ENCODE measurements at places on chromosomes 2 and 18.

GRCh38 chr2:173851141-173851641, 114.0 kb downstream of the SP3 start:
- DNase-seq = no peak

DNA sequence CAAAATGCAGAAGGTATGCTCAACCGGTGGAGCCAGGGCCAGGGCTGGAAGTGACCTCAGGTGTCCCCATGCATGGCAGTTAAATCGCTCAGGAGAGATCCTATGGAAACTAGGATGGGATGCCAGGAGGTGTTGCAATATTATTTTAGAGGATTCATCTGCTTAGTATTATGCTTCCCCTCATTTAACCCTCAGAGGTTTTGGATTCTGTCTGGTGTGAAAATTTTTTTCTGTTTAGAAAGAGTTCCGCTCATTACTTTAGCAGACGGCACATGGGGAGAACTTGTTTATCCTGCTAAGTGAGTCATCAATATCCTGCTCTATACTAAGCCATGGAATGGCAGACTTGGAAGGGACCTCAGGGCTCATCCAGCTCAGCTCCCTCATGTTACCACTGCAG, 42.5 kb downstream of the TRIB2 start:
- no peak for DNase-seq

GRCh38 chr2:206869824-206870495, 69.4 kb upstream of the CPO start:
- no peak for DNase-seq

- no peak for DNase-seq
These were observed 34.9 kb downstream of the RNU4ATAC start for GRCh38 chr2:121565389-121566250.

DNA sequence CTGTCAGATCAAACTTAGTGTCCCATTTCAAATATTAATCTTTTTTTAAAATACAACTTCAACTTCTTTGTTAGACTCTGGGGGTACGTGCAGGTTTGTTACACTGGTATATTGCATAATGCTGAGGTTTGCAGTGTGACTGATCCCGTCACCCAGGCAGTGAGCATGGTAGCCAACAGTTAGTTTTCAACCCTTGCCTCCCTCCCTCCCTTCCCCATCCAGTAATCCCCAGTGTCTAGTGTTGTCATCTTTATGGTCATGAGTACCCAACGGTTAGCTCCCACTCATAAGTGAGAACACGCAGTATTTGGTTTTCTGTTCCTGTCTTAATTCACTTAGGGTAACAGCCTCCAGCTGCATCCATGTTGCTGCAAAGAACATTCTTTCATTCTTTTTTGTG, 23.9 kb downstream of the NOL10 start:
- no peak for DNase-seq

- no peak for DNase-seq
These were observed 44.9 kb upstream of the YWHAQ start for GRCh38 chr2:9675415-9676351.

- DNase-seq = no peak
These were observed 422.5 kb downstream of the METTL4 start for GRCh38 chr18:2148823-2149222.

DNA sequence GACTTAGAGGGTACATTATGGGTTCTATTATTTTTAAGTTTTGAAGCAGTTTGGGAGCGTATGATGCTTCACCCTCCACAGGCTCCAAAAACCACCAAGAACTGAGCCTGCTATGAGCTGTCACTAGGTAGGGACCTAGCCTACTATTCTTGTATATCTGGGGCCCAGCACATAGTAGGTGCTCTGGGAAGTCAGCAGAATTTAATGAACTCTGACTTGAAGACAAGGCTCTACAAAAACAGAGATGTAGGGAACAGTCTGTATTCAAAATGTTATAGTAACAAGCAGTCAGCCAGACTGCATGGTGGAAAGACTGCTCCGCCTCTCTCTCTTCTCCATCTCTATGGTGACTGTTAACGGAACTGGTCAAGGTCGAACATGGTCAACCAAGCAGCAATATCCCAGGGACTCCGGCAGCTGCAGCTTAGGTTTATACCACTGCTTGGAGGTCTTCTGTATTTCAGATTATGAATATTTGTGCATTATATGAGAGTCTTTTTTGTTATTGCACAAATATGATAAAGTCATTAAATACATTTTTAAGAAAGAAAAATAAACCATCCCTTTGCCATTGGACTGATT, 22.2 kb upstream of the YWHAQ start:
- DNase-seq = no peak

- DNase-seq = no peak
These were observed 61.8 kb downstream of the CAB39 start for GRCh38 chr2:230774348-230774951.

DNA sequence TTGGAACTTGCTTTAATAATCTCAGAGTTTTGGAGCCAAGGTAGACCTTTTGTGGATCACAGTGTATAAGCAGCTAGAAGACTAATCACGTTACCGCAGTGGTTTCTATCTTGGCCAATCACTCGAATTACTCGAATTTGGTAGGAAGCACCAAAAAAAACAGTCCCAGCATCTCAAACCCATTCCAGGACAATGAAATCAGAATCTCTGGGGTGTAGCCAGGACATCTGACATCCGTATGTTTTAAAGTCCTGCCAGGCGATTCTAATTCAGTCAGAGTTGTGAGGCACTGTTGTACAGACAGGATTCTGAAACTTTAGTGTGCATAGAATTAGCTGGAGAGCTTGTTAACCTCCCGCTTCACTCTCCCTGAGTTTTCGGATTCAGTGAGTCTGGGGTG, 30.8 kb downstream of the GRHL1 start:
- no peak for DNase-seq

- no peak for DNase-seq
These were observed at the start of gene THSD7B for GRCh38 chr2:136765256-136766072. Gene THSD7B (plus strand): TSS chr2:136765545. CDS start chr2:136882179, 116,634 bp downstream.

DNA sequence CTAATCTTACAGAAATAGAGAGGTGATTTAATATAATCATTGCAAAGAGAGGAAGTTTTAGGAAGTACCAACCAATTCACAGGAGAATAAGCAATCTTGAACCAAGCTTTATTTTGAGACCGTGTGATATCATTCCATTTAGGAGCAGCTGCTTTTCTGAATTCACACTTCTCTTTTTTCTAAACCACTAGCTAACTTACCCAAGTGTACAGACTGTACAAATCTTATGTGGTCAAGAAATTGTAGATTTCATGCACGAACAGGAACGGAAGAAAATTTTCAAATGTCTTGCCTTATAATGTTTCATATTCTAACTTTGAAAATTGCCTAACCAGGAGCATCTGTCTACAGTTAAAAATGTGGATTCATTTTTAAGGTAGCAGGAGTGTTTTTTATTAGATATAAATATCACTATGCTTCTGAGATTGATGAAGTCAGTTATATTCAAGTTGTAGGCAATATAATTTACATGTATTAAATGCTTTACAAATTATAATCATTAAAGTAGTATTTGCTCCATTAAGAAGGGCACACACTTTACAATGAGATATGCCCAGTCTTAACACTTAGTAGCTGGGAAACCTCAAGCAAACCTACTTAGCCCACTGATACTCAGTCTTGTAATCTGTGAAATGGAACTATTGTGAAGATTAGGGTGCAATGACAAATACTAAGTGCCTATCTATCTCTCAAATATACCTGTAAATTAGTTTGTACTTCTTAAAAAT, 302.2 kb upstream of the STON1 start:
- no peak for DNase-seq

- DNase-seq = no peak
These were observed 47.0 kb downstream of the FAM168B start for GRCh38 chr2:131046028-131046917.

- no peak for DNase-seq
These were observed 2.4 kb downstream of the CTIF start for GRCh38 chr18:48541026-48541746.

GRCh38 chr2:31950946-31951562, 59.8 kb downstream of the MEMO1 start:
- DNase-seq = no peak

DNA sequence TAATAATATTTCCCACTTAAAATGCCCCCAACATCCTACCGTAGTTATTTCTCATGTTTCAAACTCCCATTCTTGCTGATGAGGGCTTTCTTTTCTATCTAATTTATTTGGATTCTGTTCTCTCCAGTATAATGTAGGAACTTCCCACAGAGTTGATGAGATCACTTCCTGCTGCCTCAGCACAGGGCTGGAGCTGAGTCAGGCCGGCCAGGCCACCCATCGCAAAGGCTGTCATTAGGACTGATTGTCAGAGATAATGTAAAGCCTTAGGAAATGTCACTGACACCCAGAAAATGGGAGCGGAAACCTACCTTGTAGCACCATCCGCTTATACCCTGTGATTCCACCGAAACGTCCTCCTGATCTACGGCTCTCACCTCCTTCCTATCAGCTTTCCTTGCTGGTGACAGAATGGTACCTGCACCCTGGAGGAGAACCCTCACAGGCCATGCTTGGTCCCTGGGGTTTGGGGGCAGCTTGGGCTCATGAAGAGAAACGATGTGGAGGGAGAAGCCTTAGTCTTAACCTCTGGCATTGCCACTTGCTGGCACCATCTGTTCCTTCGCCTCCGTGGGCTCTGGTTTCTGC, 672.8 kb upstream of the ID2 start:
- DNase-seq = no peak

- peak; percentile 47 for DNase-seq
These were observed 32.5 kb downstream of the MERTK start for GRCh38 chr2:111930875-111931274.

DNA sequence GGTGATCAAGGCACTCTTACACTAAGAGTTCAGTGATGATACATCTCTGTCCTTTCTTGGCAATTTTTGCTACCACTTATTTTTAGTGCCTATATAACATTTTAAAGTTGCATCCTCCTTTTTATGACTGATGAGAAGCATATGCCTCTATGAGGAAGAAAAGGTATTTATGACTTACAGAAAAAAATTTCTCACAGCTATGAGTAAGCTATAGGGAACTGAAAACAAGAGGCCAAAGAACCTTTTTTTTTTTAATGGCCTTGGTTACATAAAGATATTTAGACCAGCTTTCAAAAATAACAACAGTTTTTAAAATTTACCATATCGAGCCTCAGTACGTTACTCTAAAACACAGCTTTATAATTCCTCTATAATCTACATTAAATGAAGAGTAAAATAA, 21.3 kb downstream of the MBD5 start:
- no peak for DNase-seq

DNA sequence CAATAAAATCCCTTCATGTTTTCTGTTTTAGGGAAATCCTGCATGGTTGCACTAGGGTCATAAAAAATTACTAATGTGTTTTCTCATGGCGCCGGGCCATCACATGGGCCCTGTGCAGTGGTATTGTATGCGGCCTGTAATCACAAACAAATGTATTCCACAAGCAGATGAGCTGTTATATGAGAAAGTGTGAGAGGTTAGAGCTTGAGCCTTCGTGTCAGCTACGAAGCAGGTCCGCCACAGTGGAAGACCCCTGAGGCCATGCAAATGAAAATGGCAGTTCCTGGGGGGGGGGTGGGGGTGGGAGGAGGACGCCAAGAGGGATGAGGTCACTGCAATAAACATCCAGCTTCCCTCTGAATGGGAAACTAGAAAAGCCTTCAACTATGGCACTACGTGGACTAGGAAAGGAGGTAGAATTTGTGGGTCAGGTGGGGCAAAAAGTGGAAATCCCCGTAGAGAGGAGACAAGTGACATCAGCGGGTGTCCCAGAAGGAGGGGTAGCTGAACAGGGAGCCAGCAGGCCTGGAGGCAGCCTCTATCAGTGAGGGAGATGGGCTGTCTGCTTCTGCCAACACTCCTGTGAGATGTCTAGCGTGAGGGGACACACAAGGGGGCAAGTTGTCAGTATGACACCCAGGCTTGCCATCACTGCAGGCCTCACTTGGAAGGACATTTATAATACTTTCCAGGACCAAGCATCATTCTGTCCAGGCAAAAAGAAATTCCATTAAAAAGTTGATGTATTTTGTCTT, 130.3 kb upstream of the CTAGE1 start:
- DNase-seq = no peak

DNA sequence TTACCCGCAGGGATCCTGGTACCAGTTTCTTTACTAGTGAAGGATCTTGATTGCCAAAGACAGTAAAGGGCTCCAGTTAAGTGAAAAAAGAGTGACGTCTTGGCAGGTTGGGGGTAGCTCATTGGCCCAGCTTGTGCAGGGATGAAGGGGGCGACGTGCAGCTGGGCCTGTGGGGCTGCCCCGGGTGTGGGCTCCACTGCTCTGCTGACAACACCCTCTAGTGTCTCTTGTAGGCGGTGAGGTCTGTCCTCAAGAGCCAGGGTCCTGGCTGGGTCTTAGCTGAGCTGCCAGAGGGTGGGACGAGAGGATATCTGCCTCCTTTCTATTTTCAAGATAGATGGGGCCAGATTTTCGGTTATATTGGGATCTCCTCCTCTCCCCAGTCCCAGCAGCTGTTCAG, 6.1 kb downstream of the ARHGEF4 start:
- DNase-seq = no peak

DNA sequence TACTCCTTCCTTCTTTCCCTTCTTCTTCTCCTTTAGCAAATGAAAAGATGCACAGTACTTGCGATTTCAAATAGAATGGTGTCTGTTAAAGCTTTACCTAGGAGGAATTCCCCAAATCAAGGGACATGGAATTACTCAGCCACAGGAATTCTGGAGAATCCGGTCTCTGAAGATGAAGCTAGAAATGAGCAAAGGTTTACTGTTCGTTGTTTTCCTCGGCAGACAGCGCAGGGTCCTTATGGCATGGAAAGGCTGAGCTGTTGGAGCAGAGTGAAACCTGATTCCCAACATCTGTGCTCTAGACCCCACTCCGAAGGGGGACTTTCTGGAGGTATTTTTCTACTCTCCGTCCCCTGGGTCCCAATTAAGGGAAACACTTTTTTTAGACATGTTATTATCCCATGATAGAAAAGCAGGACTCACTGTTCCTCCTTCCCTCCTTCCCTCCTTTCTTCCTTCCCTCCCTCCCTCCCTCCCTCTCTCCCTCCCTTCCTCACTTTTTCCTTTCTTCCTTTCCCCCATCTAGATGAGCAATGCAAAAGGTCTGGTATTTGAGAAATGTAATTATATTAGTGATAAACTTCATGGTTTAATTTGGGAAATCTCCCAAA, 47.1 kb downstream of the CDCA7 start:
- no peak for DNase-seq

Data from activated CD8-positive, alpha-beta memory T cell treated with anti-CD3 and anti-CD28 coated beads, Interleukin-2, amount 10 ng/mL, durations not matched to agents 7 days and 5 days (primary cell).